ENCODE measurements at places on chromosomes 6 and 20.
A peak's percentile ranks its signal among the peaks of the same experiment; 100 is the strongest.

DNA sequence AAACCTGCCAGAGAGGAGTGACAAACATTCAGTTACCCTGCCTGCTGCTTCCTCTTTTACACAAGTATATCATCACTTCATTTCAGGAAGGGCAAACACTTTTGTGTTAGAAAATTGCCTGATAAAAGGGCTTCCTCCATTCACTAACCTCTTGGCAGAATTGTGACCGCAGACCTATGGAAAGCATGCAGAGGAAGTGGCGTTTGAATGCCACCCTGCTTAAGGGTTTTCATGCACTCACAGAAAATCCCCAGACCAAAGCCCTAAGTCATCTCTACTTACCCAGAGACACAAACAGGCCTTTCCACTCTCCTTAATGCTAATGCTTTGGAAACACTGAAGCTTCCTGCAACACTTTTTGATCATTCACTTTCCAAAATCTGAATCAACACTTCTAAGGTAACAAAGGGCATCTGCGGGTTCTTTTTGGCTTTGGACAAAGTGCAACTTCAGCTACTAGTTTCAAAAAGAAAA is 22.1 kb upstream of the RALGAPA2 start:
- no peak for DNase-seq

GRCh38 chr6:148470156-148470555 is 127.5 kb downstream of the SASH1 start:
- DNase-seq = no peak

- DNase-seq = no peak
Measured at GRCh38 chr6:137188855-137189254, 15.4 kb upstream of the IL22RA2 start.

DNA sequence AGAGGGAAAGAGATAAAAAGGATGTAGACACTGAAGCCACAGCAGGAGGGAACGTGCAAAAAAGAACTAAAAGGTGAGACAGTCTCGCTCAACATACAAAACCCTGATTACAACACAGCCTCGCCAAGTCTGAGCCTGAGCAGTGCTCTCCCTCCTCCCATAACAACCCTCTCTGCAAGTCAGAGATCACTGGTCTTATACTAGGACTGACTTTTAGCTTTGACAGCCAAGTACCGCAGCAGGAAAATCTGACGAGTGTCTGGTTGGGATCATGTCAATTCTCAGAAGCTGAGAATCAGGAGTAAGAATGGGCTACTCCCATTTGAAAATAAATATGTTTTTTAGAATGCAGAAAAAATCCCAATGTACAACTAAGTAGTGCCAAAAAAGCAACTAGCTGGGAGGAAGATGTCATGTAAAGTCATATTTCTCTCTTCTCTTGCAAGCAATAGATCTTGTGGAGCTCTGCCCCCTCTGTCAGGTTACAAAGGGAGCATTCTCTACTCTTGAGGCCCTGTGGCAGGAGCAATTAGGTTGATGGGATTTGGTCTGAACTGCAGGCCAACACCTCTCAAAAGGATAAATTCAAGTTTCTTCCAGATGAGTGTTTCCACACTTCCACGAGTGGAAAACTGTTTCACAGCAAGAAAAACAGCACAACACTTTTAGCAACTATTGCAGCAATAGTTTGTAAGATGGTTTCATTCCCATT is 118.9 kb upstream of the COL21A1 start:
- DNase-seq = no peak

DNA sequence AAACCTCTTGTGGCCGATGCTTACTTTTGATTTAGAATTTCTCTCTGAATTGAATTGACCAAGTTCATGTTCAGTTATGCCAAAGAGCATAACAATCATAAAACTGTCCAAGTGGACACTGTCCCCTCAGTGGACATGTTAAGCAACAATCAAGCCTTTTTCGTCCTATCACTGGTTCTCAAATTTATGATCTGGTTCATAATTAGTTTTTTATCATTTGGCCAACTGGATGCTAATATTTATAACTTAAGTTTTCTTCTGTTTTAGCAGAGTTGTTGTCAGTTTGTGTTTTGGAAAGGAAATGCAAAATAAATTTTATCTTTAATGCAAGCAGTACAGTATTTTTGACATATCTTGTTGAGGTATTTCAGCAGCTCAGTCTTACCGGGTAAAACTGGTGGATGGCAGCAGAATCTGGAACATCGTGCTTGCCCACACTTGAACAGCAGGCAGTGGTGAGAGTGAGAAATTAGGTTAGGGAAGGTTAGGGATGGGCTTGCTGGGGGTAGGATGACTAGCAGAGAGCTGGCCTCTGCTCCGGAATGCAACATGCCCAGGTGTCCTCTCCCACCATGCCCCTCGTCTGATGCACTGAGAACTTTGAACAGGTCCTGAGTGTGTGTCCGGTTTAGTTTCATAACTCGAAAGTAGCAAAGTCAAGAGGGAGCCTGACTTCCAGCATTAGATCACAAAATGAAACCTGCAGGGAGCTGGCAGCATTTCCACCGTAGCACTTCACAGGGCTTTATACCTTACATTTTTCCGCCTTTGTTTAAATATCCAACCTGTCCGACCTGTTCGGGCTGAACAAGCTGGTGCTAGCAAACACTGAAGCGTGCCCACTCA is 93.1 kb downstream of the RREB1 start:
- no peak for DNase-seq

DNA sequence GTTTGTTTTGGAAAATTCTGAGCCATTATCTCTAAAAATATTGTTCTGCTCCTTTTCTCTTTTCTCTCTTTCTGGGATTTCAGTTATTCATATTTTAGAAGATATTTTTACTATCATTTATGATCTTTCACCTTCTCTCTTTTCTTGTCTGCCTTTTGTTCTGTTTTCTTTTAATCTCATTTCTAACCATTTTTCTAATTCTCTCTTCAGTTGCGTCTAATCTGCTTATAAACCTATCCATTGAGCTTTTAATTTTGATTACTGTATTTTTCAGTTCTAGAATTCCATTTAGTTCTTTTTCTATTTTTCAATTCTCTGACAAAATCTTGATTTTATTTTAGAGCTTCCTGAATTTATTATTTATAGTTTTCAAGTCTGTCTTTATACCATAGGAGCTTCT is 42.2 kb upstream of the COL10A1 start:
- no peak for DNase-seq

GRCh38 chr6:126266664-126267063 is 73.3 kb upstream of the CENPW start:
- no peak for DNase-seq

DNA sequence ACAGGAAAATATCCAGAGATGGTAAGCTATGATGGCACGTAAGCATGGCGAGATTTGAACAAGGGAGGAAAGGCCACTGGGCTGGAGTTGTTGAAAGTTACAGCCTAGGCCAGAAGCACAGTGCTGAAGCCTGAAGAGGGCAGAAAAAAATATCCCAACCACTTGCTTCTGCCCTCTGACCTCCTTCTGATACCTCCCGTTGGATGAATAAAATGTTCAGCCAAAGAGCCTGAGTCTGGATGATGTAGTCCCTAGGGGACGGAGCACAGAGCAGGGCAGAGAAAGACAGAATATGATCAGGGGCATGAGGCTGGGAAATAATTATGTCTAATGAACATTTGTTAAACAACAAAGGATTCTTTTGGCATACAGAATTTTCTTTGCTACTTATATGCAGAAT is 19.7 kb downstream of the KLHL31 start:
- no peak for DNase-seq

DNA sequence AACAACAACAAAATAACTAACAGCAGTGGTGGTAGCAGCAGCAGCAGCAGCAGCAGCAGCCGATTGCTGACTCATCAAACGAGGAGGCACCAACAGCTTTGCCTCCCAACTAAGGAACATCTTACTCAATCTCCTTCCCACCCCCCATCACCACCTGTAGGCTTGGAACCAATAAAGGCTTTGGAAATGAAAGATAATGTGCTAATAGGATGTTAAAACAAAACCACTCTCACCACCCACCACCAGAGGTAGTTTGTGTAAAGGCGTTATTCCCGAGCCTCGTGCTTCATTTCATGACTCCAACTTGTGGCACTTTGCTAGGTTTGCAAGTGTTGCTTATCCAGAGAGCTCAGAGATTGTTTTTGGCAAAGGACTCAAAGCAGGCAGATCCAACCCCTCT is 346.5 kb downstream of the CD83 start:
- no peak for DNase-seq

DNA sequence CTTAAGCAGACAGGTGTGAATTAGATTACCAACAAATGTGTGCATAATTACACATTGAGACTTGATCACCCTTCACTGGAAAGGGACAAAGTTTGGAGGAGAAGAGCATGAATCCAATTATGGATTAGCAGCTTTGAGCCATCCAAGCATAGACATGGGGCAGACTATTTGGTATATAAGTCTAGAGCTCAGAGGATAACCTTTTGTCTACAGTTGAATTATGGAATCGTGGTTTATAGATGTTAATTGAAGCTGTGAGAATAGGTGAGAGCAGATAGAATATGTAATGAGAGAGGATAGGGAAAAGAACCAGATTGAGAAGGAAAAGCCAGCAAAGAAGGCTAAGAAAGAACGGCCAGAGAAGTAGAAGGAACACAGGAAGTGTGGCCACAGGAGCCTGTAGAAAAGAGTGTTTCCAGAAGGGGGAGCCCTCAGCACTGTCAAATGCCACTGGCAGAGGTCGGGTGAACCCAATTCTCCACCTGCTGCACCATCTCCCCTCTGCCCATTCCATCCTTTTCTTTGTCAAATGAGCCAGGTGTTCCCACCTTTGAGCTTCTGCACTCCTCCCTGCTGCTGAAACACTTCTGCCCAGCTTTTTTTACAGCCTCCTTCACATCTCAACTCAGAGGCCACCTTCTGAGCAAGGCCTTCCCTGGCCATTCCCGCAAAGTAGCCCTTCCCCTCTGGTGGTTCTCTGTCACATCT is 7.3 kb downstream of the DNTTIP1 start:
- DNase-seq = peak; percentile 71

GRCh38 chr6:26537846-26538571 is at the start of gene HMGN4:
TSS of gene HMGN4 (plus strand) at chr6:26538366. CDS start at chr6:26545207, 6,841 bp downstream.
- DNase-seq = peak; percentile 79

DNA sequence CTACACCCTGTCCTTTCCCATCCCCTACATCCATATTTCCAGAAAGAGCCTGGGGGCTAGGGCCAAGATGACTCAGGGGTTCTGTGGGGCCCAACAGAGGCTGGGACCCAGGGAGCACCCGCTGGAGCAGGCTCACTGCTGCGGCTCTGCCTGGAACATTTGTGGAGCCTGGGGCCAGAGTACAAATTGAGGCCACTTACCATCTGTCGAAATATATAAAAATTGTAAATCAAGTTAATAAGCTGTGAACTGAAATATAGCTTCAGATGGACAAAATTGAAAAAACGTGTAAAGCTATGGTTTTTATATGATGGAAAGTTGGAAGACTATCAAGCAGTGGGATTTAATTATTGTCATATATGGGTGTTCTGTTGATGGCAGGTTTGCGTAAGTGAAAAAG is 82.9 kb upstream of the ATXN1 start:
- DNase-seq = no peak

DNA sequence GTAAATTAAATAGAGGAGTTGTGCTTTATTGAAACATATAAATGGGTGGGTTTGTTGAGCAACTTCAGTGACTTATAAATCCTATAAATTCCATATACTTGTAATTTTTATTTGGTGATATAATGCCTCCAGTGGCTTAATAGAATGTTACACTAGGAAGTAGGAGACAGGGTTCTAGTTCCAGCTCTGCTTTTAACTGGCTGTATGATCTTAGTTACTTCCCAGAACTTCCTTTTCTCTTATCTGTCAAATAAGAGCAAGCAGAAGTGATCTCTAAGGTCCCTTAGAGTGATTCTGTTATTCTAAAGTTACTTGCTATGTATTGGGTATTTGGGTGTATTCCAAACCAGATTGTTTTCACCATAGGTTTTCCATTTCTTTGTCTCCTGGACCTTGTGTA is 10.2 kb downstream of the ZSCAN23 start:
- no peak for DNase-seq

DNA sequence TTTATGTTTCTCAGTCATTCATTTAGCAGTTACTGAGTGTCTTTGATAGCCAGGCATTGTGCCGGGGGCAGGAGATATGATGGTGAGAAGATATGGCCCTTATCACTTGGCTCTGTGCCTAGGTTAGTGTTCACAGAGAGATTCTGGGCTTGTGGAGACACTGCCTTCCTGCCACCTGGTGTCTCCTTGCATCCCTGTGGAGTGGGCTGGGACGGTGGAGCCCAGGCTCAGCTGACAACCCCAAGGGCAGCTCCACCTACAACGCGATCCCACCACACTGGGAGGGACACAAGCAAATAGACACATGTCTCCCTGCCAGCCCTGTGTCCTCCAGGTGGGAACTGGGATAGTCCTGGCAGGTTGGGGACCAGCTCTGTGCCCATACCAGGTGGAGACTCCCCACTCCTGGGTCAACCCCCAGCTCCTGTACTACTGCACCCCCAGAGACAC is 30.3 kb upstream of the VEGFA start:
- no peak for DNase-seq

All from AG08396 (cell line).